ENCODE measurements at places on chromosomes 12 and 14.

DNA sequence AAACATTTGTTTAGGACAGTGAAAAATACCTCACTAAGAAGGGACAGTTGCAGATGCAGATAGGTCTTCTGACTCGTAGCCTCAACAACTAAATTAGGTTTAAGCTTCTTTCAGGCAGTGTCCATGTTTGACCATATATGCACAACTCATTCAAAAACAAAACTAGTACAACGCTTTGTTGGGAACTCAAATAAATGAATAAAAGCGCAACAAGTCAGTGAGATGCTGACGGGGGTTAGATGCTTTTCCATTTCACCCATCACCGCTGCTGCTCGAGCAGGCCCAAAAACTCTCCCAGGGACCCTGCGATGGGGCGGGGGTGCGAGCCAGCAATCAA is 633 bp downstream of the RPAP3 start:
- DNase-seq: no peak

GRCh38 chr14:64741961-64742360 is 37.7 kb downstream of the PLEKHG3 start:
- DNase-seq: no peak

- DNase-seq: no peak
Observed at GRCh38 chr14:73058922-73059673, 764 bp downstream of the RBM25 start.

DNA sequence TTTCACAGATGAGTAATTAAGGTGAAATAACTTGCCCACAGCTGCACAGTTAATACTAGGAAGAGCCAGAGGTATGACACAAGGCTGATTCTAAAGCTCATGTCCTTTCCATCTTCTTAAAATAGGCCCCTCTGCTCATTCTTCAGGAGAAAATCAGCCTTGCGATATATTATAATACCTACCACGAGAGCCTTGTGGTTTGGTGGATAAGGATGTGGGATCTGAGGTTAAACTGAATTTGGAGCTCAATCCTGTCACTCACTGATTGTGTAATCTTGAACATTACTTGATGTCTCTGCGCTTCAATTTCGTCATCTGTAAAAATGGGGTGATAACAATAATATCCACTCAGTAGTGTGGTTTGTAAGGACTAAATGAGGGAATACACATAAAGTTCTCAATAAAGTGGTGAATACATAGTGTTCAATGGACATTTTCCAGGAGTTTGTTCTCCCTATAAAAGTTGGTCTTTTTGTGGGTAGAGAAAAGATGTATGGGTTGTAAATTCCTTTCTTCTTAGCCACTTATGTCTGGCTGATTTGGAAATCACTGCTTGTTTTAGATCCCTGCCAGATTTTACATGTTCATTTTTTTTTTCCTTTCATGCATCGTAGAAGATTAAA is 25.1 kb upstream of the ATP2B1 start:
- no peak for DNase-seq

DNA sequence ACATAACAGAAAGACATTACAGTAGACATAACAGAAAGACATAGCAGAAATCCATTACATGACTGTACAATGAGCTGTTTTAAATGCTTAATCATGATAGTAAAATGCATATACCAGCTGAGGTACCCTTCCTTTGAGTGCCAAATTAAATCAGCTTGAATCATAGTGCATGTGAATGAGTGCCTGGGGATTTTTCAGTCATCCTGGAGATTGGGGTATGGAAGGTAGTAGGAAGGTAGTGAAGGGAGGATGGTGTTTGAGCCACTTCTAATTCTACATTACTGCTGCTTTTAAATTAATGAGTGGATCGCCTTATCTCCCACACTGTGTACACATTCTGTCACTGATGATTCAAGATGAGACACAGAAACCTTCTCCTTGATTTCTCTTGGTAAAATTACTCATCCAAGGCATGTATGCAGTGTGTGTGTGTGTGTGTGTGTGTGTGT is 534.2 kb downstream of the LRFN5 start:
- DNase-seq: no peak

- DNase-seq: no peak
Observed at GRCh38 chr12:105227879-105228278, 8.1 kb downstream of the APPL2 start.

DNA sequence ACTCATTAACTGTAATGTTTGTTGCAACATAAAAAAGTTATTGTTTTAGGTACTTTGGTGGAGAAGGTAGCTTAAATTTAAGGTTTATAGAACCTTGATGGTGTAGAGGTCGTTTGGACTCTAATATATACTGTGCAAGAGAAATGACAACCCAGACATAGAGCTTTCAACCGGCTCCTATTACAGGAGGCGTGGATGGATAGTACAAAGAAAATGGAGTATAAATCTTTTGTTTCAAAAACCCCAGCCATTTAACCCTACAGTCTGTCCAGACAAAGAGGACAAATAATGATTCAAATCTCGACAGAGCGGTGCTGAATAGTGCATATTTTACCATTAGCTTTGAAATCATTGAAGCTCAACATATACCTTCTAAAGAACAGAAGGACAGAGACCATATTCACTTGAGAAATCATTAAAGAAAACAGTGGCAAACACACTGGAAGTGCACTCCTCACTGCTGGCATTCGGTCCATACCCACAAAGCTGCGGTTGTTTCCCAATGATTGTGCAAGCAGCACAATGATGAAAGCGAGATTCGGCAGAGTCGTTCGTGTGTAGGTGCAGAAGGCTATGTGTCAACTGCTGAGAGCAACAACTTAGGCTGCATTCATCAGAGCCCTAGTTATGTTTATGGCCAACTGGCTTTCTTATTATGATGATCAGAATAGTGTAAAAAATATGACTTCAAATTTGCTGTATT is 688.6 kb downstream of the NOVA1 start:
- DNase-seq: no peak

DNA sequence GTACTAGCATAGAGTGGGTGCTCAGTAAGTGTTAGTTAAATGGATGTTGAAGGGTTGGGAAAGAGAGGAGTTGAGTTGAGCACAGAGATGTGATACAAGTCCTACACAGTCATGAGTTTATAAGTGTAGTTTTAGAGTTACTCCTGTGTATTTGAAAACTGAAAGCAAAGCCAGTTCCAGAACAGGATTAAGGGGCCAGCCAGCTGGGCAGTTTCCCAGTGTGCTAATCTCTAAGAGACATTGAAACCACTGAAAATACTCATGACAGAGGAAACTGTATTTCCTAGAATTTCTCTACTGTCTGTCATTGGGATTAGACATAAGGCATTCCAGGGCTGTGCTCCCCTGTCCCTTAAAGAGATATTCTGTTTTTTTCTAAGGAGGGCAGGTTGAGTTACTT is 101.0 kb downstream of the DERA start:
- DNase-seq: peak; percentile 60
